Hematopoietic multipotent progenitor cell treated with erythropoietin and hydrocortisone succinate and interleukin-3 and kit ligand, for 6 days (in vitro differentiated cells): ENCODE measurements at places on chromosomes 12 and 14.

DNA sequence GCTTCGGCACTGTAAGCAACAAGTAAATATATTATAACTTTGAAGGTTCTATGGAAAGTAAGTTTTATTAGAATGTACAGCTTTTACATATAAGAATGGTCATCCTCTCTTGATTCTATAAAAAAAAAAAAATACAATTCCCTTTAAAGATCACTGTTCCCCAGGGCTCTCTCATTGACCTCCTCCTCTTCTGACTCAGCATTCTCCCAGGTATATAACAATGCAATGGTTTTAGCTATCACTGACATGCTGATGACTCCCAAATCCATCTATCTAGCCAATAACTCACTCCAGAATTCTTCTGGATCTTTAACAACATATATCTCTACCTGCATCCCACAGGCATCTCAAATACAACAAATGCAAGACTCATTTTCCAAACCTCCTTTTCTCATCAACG lies 62.7 kb downstream of the EEA1 start:
- no peak for DNase-seq

GRCh38 chr12:63075376-63076060 lies 75.5 kb downstream of the AVPR1A start:
- DNase-seq = no peak

- DNase-seq = no peak
Observed at GRCh38 chr12:42807251-42807650, 217.7 kb upstream of the PRICKLE1 start.

DNA sequence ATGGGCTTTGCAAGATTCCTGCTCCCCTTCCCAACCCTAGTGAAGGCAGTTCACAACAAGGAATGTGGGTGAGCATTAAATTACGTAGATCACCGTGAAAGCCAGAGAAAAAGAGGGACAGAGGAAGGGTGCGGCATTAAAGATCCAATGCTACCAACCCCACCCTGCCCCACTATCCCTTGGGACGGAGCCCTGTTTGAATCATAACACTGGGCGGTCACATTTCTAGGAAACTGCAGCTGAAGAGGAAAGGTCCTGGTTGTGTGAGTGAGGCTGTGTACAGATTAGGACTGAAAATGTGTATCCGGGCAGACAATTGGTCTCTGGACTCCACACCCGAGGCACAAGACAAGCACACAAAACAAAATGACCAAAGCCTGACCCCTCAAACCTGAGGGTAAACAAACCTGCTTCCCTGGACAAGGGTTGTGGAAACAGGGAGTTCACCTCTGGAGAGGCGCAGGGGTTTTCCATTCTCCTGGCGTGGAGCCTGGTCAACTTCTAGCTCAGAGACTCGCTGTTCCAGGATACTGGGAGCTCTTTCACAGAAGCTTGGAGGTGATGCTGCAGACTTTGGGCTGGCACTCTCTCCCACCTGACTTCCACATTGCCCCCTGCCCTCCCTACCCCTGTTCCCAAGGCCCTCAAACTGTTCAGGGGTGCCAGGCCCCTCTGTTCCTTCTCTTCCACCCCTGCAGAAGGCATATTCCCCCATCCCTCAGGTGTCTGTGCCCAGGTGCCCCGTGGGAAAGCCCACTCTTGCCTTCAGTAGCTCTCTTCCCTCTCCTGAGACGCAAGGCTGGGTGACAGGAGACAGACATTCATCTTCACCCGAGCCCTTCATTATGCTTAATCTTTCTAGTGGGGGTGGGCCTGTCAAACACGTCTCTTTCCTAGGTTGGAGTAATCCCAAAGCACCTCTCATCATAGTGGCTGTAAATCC lies 16.5 kb downstream of the NINJ2 start:
- no peak for DNase-seq

GRCh38 chr12:43148691-43149090 lies 403.3 kb downstream of the ADAMTS20 start:
- no peak for DNase-seq

GRCh38 chr14:65057695-65058094 lies 44.6 kb downstream of the MAX start:
- peak; percentile 59 for DNase-seq

DNA sequence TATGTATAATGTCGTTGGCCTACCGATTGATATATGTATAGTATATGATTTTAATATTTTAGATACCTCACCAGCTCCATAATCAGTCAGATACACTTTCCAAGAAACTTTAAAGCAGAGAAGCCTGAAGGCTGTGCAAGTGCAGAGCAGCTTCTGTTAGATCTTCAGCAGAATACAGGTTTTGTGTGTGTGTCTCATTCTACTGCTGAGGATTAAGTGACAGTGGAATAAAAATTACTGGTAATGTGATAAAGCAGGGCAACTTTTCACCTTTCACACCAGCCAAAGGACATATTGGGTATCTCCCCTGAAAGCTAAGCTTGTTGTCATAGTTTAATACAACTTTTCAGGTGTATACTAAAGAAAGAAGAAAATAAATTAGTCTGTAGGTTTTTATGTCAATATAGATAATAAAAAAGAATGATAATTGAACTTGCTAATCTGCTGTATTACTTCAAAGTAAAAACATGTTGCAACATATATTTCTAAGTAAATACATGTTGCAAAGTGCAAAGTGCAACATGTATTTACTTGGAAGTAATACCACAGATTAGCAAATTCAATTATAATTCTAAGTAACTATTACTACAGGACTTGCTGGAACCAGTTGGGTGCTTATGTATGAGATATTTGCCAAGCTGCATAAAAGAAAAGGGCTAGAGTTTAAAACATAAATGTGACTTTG lies 128.3 kb downstream of the SLC16A7 start:
- DNase-seq = no peak

GRCh38 chr12:48442179-48442847 lies 30.0 kb upstream of the ANP32D start:
- peak; percentile 20 for DNase-seq

DNA sequence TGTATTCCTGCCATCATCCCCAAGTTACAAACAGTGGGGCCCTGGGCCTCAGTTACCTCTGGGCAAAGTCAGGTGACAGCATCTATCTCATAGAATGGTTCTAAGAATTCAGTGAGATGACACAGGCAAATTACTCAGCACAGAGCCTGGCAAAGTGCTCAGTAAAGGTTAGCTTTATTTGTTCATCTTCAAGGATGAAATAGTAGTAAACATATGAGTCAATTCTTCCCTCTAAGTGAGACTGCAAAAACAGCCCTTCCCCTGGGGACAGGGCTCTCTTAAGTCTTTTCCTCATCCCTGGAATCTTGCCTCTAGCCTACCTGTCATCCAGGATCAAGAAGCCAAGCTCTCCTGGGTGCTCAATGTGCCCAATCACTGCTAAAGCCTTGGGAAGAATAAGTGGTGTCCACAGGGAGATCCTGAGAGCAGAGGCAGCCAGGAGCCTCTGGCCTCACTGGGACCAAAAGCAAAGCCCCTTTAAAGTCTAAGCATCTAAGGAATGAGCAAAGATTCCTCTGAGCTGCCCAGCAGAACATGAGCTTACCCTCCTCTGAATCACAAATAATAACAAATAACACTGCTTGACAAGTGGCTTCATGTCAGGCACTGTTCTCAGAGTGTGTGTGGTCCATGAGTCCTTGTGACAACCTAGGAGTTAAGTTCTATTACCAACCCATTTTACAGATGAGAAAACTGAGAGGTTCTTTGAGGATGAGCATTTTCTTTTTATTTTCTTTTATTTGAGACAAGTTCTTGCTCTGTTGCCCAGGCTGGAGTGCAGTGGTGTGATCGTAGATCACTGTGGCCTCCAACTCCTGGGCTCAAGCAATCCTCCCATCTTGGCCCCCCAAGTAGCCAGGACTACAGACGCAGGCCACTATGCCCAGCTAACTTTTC lies 12.1 kb downstream of the NUAK1 start:
- DNase-seq = no peak

DNA sequence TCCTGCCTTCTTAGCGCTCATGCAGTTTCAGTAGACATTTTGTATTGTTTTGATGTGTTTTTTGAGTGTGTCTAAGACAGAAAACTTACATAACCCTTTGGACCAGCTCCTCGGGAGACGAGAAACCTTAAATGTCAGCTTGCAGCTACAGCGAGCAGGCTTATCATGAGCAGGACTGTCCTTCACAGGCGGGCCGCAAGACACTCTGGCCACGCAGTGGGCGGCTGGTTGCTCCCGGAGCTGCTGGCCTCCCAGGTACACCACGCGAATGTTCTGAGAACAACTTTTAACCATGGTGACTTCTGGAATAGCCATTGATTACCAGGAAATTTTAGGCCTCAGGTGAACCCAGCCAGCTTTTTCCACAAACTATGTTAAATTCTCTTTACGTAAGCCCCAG lies 164.1 kb upstream of the DIO3 start:
- DNase-seq = no peak

GRCh38 chr14:92997343-92998061 lies 74.6 kb downstream of the CHGA start:
- DNase-seq = no peak

DNA sequence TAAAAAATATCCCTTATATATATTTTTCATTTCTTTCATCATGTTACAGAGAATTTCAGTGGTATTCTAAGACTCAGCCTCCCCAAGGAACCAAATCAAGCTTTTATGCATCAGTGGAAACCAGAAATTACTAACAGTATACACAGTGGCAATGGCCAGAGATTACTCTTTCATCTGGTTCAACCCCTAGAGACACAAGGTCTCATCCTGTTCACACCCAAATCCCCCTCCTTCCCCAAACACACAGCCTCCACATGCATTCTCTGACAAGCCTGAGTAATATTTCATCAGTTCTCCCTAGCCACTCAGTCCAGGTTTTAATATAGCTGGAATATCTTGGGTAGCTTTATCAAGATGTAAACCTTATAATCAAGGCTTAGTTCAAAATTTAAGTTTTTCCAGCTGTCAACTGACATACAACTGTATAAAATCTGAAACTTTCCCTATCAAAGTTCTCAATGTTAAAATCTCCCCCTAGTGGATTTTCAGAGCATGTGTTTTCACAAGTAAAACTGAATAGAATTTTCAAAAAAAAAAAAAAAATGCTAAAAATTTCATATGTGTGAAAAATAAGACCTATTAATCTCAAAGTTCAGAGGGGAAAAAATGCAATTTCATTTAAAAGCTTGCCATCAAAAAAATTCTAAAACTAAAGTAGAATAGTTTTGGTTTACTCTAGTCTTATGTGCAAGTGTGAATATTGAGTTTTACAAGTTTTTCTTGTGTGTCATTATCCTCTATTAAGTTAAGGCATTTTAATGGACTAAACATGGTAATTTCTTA lies 10.5 kb upstream of the SSTR1 start:
- peak; percentile 57 for DNase-seq

- DNase-seq = peak; percentile 40
Observed at GRCh38 chr14:51652168-51653078, 713 bp downstream of the FRMD6 start.

GRCh38 chr12:44380861-44381260 lies 495.3 kb downstream of the NELL2 start:
- DNase-seq = no peak

- peak; percentile 28 for DNase-seq
Observed at GRCh38 chr12:121120323-121120722, 12.4 kb upstream of the P2RX7 start.

DNA sequence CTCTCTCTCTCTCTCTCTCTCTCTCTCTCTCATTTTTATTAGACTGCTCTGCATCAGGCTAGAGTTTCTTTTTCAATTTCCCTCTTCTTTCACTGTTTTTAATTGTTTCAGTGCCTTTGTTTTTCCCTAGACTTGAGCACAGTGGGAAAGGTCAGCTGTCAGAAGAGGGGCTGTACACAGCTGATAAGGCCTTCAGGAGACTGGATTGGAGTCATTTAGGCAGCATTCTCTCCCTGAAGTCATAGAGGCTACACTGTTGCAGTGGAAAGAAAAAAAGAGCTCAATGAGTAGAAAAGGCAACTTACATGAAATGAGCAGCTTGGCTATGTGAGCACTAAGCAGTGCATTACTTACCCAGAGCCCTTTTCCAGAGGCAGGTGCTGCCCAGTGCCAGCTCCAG lies 456.9 kb downstream of the NRXN3 start:
- no peak for DNase-seq

GRCh38 chr12:84408936-84409335 lies 503.7 kb downstream of the SLC6A15 start:
- peak; percentile 1 for DNase-seq

DNA sequence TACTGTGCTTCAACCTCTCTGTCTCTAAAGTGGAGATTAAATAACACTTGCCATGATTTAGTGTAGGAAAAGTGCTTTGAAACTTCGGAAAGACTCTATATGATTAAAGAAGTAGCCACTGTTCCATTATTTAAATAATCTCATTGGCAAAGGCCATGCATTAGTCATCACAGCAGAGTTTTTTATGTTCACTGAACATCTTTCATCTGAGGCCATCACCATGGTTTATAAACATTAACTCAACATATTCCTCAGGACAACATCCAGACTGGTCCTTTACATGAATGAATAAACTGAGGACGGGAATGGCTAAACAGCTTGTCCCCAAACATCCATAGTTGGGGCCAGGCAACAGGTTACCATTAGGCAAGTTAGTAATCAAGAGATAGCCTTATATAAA lies 124.6 kb upstream of the FRMD6 start:
- no peak for DNase-seq

- peak; percentile 35 for DNase-seq
Observed at GRCh38 chr12:77999074-77999715, 168.5 kb downstream of the NAV3 start.

- peak; percentile 58 for DNase-seq
Observed at GRCh38 chr14:75259510-75259855, 19.1 kb upstream of the FOS start.

- DNase-seq = peak; percentile 29
Observed at GRCh38 chr14:65101631-65102440, 481 bp downstream of the MAX start.

DNA sequence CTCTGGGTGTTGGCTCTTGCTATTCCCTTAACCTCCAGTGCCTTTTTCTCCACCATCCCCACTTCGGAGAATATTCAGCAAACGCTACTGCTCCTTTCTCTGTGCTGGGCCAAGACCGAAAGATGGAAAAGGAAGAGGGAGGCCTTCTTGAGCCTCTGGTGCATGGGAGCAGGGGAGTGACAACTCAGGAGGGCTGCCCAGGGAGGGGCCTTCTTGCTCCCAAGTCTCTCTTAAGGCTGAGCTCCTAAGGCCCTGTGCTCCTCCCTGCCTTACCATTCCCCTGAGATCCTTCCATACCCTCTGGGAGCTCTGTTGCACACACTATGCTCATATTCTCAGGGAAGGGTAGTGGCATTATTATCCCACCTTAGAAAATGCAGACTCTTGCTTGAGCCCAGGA lies 34.9 kb downstream of the SH2B3 start:
- DNase-seq = no peak

DNA sequence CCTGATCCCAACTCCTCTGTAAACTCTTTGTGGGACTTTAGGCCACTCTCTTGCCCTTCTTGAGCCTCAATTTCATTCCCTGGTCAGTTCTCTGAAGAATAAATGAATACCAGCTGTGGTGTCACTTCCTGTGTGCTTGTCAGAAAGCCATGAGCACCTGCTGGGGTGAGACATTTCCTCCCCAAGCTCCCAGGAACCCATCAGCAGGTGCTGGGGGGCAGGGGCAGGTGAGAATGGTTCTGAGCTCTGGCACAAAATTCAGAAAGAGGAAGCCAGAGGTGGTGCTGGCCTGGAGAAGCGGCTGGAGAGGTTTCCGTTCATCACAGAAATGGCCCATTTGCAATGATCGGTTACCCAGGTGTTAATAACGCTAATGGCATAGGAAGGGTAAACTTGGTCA lies 14.9 kb downstream of the LHX5 start:
- DNase-seq = no peak
